ENCODE measurements at places on chromosomes 6 and 20. TPM values are rescaled to one million over a fixed set of nuclear protein-coding genes. Genes with fewer than 3 reads are reported as not detected.

GRCh38 chr6:38213251-38213658 lies 393.7 kb downstream of the ZFAND3 start:
- DNase-seq, result peak; percentile 35

- no peak for DNase-seq
Measured at GRCh38 chr6:170004585-170005210, 253.3 kb downstream of the ERMARD start.

DNA sequence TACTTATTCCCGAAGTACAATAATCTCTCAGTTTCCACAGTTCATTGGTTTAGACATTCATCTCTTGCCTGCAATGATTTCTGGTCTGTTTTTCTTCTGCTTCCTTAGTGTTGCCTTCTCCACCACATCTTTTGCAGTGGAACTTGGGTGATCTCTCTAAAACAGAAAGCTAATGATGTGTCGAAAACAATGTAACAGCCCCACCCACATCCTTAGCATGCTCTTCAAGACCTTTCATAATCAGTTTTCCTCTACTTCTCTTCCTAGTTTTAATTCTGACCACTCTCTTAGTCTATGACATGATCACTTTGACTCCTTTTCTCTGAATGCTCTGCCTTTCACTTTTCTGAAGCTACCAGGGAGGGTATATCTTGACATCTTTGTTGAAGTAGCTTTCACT lies 1007.9 kb upstream of the CITED2 start:
- no peak for DNase-seq

- DNase-seq, result no peak
Measured at GRCh38 chr6:154395316-154395715, 38.7 kb upstream of the IPCEF1 start.

GRCh38 chr6:138596591-138596990 lies 97.3 kb upstream of the NHSL1 start:
- no peak for DNase-seq

GRCh38 chr20:2397595-2398145 lies 17.0 kb downstream of the TGM6 start:
- no peak for DNase-seq

DNA sequence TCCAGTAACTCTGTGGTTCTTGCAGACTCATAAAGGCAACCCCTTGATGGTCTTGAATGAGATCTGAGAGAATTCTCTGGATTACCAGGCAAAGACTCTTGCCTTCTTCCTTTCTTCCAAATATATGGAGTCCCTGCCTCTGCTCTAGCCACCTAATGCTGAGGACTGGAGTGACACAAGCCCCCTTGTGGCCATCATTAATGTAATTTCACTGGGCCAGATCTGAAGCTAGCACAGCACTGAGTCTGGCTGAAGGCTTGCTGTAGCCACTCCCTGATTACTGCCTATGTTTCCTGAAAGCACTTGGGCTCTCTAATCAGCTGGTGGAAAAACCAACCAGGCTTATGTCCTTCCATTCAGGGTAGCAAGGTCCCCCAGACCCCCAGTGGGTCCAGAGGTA lies 559.3 kb upstream of the IRAK1BP1 start:
- no peak for DNase-seq

GRCh38 chr20:46894579-46894958 lies at the start of gene EYA2:
EYA2 (plus strand) TSS chr20:46894843; CDS start chr20:46990011, 95,168 bp downstream.
- no peak for DNase-seq

DNA sequence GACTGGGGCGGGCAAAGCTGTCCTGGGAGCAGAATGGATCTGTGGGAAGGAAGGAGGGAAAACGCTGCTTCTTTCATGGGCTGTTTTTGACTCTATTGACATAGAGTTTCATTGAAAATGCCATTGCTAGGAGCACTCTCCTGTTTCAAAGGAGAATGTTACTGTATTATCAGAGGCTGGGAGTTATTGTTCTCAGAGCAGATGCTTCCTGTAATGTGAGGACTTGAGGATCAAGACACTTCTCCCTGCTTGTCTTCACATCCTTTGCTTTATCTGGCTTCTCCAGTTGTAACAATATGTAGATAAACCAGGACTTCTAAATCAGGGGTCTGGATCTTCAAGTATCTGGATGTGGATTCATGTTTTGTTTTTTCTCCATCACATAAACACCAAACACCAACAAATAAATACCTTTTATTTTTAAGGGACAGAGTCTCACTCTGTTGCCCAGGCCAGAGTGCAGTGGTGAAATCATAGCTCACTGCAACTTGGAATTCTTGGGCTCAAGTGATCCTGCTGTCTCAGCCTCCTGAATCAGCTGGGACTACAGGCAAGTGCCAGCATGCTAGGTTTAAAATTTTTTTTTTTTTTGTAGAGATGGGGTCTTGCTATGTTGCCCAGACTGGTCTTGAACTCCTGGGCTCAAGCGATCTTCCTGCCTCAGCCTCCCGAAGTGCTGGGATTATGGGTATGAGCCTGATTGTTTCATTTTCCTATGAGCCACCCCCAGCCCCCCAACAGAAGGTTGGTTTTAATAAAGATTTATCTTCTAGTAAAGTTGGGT lies 3.9 kb downstream of the CD109 start:
- DNase-seq, result no peak

GRCh38 chr6:110114004-110114403 lies 65.5 kb downstream of the WASF1 start:
- DNase-seq, result no peak

GRCh38 chr6:45507186-45507585 lies 129.5 kb upstream of the SUPT3H start:
- DNase-seq, result peak; percentile 48

DNA sequence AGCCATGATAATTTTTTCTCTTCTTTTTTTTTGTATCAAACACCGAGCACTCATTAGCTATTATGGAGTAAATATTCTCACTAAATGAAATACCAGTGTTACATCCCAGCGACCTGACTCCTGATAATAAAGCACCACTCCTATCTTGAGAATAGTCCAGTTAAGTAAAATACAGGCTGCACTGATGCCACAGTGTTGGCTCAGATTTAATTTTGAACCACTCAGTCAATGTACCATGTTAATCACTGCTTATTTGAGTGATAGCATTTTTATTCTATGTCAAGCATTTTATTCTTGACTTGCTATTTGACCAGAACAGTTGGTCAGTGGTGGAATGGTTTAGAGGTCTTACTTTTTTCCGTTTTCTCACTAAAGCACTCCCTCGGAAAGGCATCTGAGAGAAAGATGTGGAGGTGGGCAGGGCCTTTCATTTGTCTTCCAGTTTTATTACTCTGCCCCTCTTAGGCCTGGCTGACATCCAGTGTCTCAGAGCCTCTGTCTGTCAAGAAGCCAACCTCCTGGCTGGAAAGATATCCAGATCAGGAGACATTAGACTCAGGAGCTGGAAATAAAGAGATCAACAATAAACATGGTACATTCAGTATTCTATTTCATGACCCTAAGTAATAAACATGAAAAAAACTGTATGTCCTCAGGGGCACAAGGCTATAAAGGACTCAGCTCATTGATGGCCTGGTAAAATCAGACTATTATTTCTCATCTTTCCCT lies 457.8 kb downstream of the EPM2A start:
- peak; percentile 9 for DNase-seq

DNA sequence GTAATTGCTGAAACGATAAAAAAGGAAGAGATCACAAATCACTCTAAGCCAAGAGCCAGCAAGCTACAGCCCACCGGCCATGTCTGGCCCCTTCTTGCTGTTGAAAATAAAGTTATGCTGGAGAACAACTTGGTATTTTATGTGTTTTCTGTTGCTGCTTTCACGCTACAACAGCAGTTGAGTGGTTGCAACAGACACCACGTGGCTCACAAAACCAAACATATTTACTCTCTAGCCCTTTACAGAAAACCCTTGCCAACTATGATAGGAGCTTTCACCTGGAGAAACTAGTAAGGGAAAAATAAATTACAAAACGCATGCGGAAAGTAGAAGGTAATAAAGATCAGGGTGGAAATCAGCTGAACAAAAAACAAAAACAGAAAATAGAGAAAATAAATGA lies 41.1 kb upstream of the SLCO4A1 start:
- no peak for DNase-seq

DNA sequence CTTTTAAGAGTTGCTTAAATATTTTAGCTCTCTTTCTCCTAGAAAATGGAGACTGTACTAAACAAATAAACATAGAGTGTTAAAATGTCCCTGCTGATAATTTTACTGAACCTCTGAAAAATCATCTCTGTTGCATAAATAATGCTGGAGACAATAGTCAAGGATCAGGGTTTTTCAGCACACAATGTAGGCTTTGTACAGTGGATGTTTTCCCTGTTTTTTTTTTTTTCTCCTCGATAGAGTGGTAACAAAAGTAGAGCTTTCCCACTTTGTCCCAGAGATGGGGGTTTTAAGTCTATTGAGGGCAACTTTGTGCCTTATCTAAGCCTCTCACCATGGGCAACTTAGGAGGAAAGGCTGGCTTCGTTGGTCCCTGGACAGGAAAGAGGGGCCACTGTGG lies 222.6 kb upstream of the HDDC2 start:
- DNase-seq, result no peak

DNA sequence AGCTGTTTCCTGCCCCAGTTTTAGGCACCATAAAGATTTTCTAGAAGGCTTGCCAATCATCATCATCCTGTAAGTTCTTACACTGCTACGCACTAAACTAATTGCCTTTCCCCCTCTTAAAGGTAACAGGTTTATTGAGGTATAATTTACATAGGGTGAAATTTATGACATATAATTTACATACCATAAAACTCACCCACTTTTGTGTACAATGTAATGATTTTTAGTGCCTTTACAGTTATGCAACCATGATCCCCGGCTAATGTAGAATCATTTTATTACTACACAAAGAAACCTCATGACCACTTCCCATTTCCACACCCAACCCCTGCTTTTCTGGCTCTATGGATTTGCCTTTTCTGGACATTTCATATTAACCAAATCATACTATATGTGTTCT lies 21.1 kb downstream of the GCNT2 start:
- no peak for DNase-seq

- no peak for DNase-seq
Measured at GRCh38 chr6:147400968-147401367, 107.5 kb upstream of the SAMD5 start.

Gene NXT1
- 123 TPM for total RNA-seq

Gene GPRC6A
- total RNA-seq, result not detected

Gene SLC32A1
- total RNA-seq, result not detected

Gene SLC17A3
- total RNA-seq, result not detected

Gene IMPG1
- total RNA-seq, result not detected

Gene HFE
- 16.9 TPM for total RNA-seq

Gene BPIFB1
- not detected for total RNA-seq

Gene FOXQ1
- not detected for total RNA-seq
